WTC11 (cell line): ENCODE measurements at places on chromosomes 3 and 15. TPM values are rescaled to one million over a fixed set of nuclear protein-coding genes. Genes with fewer than 3 reads are reported as not detected.
A peak's percentile ranks its signal among the peaks of the same experiment; 100 is the strongest.

GRCh38 chr15:69451951-69452691, 497 bp upstream of the RPLP1 start:
- peak overlapping the region; percentile 97 for H3K4me3 ChIP-seq
- H3K4me1 ChIP-seq = peaks cover 27% of the 10 kb centered on the region
- H3K27me3 ChIP-seq = no peaks in the 10 kb centered on the region; the same call in 1 of the 2 replicates
- peaks cover 52% of the 10 kb centered on the region for H3K36me3 ChIP-seq

Gene TRPM1
- 0.32 to 1.2 TPM (median 0.77 TPM) in 3 replicates for total RNA-seq

DNA sequence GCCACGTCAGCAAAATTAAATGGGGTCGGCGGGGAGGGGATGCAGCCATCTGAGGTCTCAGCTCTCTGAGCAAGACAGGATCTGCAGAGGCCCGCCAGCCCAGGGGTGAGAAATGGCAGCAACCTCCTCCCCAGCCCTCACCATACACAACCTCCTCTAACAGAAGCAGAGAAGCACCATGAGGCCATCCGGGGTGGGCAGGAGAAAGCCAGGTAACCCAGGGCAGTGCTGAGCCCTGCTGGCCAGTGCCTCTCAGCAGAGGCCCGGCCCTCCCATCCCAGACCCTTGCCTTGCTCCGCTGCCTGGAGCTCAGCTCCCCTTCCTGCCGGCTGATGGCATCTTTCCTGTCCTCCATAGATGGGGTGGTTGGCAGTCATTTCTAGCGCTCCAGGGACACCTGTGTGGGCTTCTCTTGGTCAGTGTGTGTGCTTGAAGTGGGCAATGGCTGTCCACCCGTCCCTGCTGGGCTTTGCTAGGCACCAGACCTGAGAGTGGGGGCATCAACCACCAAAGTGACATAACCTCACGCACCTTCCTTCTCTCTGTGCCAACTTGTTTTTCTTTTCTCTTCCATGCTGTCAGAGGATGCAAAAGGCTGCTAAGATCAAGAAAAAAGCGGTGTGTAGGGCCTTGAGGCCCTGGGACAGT, 175.8 kb downstream of the NSMCE3 start:
- no peaks in the 10 kb centered on the region for H3K36me3 ChIP-seq
- DNase-seq = no peak
- H3K27ac ChIP-seq = 0 out of 2 replicates have a peak overlapping the region, but pooled peaks have one; percentile 22
- no peaks in the 10 kb centered on the region for H3K27me3 ChIP-seq

DNA sequence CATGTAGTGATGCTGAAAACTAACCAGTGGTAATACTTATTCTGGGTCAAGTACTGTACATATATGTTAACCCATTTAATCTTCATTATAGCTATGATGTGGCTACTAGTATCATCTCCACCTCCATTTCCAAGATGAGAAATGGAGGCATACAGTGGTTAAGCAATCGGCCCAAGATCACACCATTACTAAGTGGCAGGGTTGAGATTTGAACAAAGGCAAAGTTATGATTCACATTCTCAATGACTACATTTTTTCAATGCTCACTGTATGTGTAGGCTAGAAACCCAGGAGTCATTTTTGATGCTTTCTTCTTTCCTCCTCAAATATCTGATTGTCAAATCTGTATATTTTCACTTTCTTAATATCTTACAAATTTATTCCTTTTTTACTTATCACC, 30.2 kb downstream of the ABI3BP start:
- no peaks in the 10 kb centered on the region; the same call in 1 of the 2 replicates for H3K27me3 ChIP-seq
- peaks cover 11% of the 10 kb centered on the region for H3K36me3 ChIP-seq
- no peaks in the 10 kb centered on the region for H3K4me1 ChIP-seq
- no peak overlapping the region for H3K27ac ChIP-seq
- no peak overlapping the region for H3K4me3 ChIP-seq
- no peak for DNase-seq

Gene KIF7
- 20.4 to 21.8 TPM (median 21.3 TPM) in 3 replicates for total RNA-seq

- no peak for DNase-seq
- peaks cover 3% of the 10 kb centered on the region; the same call in 1 of the 2 replicates for H3K4me1 ChIP-seq
- H3K27me3 ChIP-seq = no peaks in the 10 kb centered on the region
- no peak overlapping the region for H3K27ac ChIP-seq
- no peaks in the 10 kb centered on the region for H3K36me3 ChIP-seq
These were observed 82.4 kb downstream of the OXSM start for GRCh38 chr3:25872200-25872877.

DNA sequence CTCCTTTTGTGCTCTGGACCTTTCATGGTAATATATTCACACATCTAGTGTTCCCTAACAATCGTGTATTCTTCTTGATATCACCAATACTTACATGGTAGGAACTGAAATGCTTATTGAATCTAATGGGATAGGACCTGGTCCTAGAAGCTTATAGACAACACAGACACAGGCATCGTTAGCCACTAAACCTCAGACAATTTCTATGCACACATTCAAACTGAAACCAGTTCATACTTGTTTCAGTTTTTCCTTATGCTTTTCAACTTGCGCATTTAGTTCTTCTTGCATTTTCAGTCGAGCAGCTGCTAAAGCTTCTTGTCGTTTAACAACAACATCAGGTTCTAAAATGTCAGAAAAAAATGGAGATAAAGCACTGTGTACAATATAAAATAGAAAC, 2.3 kb downstream of the SELENOS start:
- DNase-seq = no peak
- H3K4me3 ChIP-seq = no peak overlapping the region
- H3K36me3 ChIP-seq = peaks cover 51% of the 10 kb centered on the region
- H3K27me3 ChIP-seq = no peaks in the 10 kb centered on the region
- peaks cover 9% of the 10 kb centered on the region for H3K4me1 ChIP-seq

- H3K4me3 ChIP-seq = no peak overlapping the region
- no peak overlapping the region for H3K27ac ChIP-seq
- no peaks in the 10 kb centered on the region for H3K36me3 ChIP-seq
- peaks cover 13% of the 10 kb centered on the region for H3K4me1 ChIP-seq
These were observed 134.6 kb downstream of the SLC25A26 start for GRCh38 chr3:66355394-66355793.

- no peaks in the 10 kb centered on the region for H3K27me3 ChIP-seq
- no peak overlapping the region for H3K4me3 ChIP-seq
- H3K4me1 ChIP-seq = no peaks in the 10 kb centered on the region
- DNase-seq = no peak
These were observed 246.2 kb upstream of the CHRM5 start for GRCh38 chr15:33722005-33722672.

Gene SEC11A
- 214 to 228 TPM (median 217 TPM) in 3 replicates for total RNA-seq

DNA sequence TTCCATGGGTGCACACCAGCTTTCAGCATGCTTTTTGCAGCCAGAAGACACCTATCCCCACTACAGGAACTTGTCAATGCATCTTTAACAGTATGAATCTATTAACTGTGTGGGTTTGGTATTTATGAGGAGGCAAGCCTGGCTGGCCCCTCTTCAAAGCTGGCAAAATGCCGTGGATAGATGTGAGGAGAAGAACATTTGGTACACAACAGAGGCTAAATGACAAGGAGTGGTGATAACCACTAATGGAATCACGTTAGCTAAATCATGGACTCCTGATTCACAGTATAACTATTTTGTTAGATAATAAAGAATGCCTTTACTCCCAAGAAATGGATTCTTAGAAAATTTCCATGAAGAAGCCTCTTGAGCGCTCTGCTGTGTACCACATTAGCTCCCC, 187.2 kb downstream of the CLSTN2 start:
- peaks cover under 1% of the 10 kb centered on the region for H3K4me1 ChIP-seq
- no peaks in the 10 kb centered on the region for H3K36me3 ChIP-seq
- H3K27ac ChIP-seq = no peak overlapping the region
- no peak overlapping the region for H3K4me3 ChIP-seq
- no peaks in the 10 kb centered on the region for H3K27me3 ChIP-seq
- DNase-seq = no peak

DNA sequence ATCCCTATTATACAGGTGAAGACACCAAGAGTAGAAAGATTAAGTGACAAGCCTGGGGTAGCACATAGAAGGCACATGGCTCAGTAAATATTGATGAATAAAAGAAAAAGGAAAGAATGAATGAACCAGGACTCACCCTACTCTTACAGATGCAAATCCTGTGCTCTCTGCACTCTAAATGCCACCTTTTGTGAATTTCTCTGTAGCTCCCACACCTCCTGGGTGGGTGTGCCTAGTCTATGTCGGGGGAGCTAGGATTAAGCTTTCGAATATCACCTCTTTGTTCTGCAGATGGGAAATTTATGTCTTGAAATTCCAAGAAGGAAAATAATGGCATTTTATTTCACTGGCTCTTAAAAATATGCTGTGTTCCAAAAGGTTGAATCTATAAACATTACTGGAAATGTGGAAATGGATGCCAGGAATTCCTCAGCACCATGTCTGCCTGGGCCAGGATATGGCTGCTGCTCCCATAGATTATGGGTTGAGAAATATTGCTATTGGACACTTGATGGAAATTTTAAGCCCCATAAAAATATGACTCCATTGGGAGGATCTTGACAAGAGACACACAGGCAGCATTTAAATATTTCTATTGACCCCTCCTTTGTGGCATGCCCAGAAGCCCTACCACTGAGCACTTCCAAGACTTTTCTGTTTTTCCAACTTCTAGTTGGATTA, 43.3 kb downstream of the CCNB2 start:
- no peak overlapping the region for H3K4me3 ChIP-seq
- H3K4me1 ChIP-seq = peaks cover 26% of the 10 kb centered on the region
- no peak for DNase-seq
- peak overlapping the region; percentile 61 for H3K27ac ChIP-seq

DNA sequence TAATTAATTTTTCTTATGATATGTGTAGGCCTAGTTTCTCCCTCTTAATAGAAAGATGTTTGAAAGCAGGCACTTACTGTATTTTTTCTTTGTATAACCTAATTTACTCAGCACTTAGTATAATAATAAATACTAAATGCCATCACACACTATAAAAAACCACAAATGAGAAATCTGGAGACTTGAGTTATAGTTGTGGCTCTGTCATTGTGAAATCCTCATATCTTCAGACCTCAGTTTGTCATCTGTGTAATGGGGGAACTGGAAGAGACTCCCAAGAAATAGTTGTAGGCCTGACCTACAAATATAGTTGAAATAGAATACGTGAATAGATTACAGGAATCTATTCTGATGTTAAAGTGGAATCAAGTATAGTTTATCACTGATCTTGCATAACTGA, 287.6 kb upstream of the DPH6 start:
- no peaks in the 10 kb centered on the region for H3K36me3 ChIP-seq
- no peak for DNase-seq
- no peak overlapping the region for H3K27ac ChIP-seq

- H3K27ac ChIP-seq = no peak overlapping the region
- H3K4me1 ChIP-seq = no peaks in the 10 kb centered on the region
- no peak for DNase-seq
These were observed 259.2 kb downstream of the C3orf38 start for GRCh38 chr3:88408935-88409334.

Gene CLSTN2
- 0.32 to 0.46 TPM (median 0.35 TPM) in 3 replicates for total RNA-seq

Gene DNAH12
- 0.02 TPM in 1 of 3 replicates, not detected in the others for total RNA-seq

GRCh38 chr3:157145606-157146322, 14.2 kb downstream of the CCNL1 start:
- H3K4me1 ChIP-seq = no peaks in the 10 kb centered on the region
- peak overlapping the region; percentile 69 for H3K27ac ChIP-seq
- no peak overlapping the region for H3K4me3 ChIP-seq

GRCh38 chr3:103056542-103056941, 621.7 kb downstream of the ZPLD1 start:
- no peaks in the 10 kb centered on the region for H3K36me3 ChIP-seq
- H3K4me3 ChIP-seq = no peak overlapping the region
- H3K27ac ChIP-seq = no peak overlapping the region
- H3K4me1 ChIP-seq = peaks cover 13% of the 10 kb centered on the region
- DNase-seq = no peak

Gene VWA5B2
- 0.44 to 0.57 TPM (median 0.55 TPM) in 3 replicates for total RNA-seq

Gene CX3CR1
- total RNA-seq = 0.07 to 0.37 TPM (median 0.11 TPM) in 3 replicates

DNA sequence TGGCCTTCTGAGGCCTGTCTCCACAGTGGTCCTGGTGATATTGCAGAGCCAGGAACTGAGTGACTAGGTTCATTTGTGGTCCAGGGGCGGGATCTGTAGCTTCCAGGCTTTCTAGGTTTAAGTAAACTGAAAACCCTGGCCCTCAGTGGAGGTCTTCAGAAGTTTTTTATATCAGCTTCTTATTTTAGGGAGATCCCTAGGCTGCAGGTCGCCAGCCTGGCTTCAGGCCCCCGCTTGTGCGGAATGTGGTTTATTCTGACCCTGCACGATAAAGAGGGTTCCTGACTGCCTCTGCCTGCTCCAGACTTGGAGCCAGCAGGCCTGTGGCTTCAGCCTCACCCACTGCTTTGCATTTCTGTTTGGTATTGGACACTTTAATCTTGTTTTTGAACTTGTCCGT, 133.9 kb upstream of the PLXNA1 start:
- H3K4me3 ChIP-seq = no peak overlapping the region
- H3K4me1 ChIP-seq = peaks cover 55% of the 10 kb centered on the region
- H3K27me3 ChIP-seq = no peaks in the 10 kb centered on the region
- DNase-seq = no peak
- no peaks in the 10 kb centered on the region for H3K36me3 ChIP-seq
- H3K27ac ChIP-seq = peak overlapping the region; percentile 97

DNA sequence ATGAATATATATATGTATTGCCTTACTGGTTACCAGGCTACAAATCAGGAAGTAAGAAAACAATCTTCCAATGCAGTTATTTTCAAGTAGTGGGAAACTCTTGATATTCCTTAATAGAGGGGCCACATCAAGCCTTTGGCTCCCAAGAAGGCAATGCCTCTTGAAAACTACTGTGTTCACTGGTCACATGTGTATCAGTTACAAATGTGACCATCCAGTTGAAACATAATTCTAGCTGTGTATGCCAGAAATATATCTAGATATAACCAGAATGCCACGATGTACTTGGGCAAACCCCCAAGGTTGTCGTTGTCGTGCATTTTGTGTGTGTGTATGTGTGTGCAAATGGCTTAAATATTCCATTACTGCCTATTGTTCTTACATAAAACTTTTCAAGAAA, 200.8 kb downstream of the SUCLG2 start:
- DNase-seq = no peak
- no peak overlapping the region for H3K4me3 ChIP-seq
- H3K4me1 ChIP-seq = peaks cover 6% of the 10 kb centered on the region; the same call in 1 of the 2 replicates
- H3K27me3 ChIP-seq = no peaks in the 10 kb centered on the region
- no peak overlapping the region for H3K27ac ChIP-seq

DNA sequence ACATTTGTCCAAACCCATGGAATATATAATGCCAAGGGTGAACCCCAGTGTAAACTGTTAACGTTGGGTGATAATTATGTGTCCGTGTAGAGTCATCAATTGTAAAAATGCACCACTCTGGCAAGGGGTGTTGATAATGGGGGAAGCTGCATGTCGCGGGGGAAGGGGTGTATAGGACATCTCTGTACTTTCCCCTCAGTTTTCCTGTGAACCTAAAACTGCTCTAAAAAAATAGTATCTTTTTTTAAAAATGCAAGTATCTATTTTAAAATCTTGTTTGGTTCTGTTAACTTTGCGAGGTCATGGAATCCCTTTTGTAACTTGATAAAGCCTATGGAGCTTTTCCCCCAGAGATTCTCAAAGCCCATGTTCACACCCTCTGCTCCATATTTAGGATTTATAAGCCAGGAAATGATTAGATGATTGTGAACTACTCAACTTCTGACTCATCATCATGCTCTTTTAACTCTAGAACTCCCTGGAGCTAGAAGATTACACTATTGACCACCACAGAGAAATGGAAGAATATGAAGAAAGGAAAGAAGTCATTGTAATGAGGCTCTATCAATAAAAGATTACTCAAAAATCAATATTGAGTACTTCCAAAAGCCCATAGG, 56.1 kb upstream of the C3orf49 start:
- no peak overlapping the region for H3K4me3 ChIP-seq
- H3K4me1 ChIP-seq = peaks cover 4% of the 10 kb centered on the region; the same call in 1 of the 2 replicates
- no peaks in the 10 kb centered on the region for H3K36me3 ChIP-seq
- H3K27me3 ChIP-seq = peaks cover 5% of the 10 kb centered on the region
- no peak overlapping the region for H3K27ac ChIP-seq
- DNase-seq = no peak

GRCh38 chr3:156158656-156159295, 38.4 kb downstream of the KCNAB1 start:
- no peaks in the 10 kb centered on the region for H3K27me3 ChIP-seq
- no peak overlapping the region for H3K4me3 ChIP-seq
- peaks cover 10% of the 10 kb centered on the region for H3K36me3 ChIP-seq
- peaks cover 11% of the 10 kb centered on the region for H3K4me1 ChIP-seq
- DNase-seq = no peak
